BJ (cell line): ENCODE measurements at places on chromosomes 5 and 9.

DNA sequence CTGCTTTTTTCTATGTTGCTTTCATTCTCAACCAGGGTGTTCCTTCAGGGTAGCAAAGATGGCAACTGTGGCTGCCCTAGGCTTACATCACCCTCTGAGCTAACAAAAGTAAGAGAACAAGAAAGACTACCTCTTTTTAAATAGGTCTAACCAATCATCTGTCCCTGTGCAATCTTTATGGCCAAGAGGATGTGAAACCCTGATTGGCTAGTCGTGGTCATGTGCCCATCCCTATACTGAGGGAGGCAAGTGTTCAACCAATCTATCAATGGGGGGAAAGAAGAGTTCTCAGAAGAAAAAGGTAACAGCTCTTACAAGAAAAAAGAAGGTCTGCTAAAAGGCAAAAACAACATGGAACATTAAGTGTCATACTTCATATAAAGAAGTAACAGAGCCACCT is 11.7 kb upstream of the SNCAIP start:
- DNase-seq = no peak

GRCh38 chr9:87243602-87244001 is 254.1 kb upstream of the DAPK1 start:
- DNase-seq = no peak

- no peak for DNase-seq
Observed at GRCh38 chr5:83731638-83732037, 11.0 kb upstream of the HAPLN1 start.

DNA sequence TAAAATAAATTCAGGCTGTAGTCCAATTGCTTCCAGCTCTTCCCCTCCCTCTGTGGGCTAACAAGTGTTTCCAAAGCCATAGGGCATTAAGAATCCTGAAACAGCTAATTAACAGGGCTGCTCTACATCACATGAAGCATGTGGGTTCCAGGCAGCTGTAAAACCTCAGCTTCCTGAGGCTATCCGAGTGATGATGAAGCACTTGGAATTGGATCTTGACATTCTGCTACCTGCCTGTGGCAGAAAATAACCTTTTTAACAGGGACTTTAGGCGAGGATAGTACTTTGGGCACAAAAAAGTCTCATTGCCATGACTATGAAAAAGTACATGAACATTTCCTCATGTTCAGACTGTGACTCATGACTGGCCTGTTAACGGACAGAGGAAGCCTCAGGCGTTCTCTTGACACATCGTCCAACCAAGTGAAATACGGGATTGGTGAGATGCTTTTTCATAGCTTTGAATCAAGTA is 107.2 kb downstream of the PDE4D start:
- DNase-seq = peak; percentile 75

- no peak for DNase-seq
Observed at GRCh38 chr9:36399980-36400331, at the start of gene RNF38. RNF38 (minus strand) TSS chr9:36400269; CDS start chr9:36400108, 161 bp downstream.

- no peak for DNase-seq
Observed at GRCh38 chr5:80269991-80270438, 14.2 kb upstream of the SERINC5 start.

DNA sequence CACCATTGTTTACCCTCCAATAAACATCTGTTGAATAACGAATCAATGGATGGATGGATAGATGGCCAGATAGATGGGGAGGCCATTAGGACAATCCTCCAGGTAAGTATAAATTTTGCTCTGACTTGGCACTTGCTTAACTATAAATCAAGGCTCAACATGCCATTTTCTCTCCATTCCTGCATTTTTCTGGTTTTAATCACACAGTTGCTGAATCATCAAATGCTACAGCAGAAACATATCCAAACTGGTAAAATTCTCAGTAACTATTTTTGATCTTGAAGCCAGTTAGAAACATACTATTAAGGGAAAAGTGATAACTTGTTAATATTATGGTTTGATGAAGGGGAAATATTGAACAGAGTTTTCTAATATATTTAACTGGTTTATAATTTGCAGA is 71.5 kb upstream of the MTAP start:
- no peak for DNase-seq

DNA sequence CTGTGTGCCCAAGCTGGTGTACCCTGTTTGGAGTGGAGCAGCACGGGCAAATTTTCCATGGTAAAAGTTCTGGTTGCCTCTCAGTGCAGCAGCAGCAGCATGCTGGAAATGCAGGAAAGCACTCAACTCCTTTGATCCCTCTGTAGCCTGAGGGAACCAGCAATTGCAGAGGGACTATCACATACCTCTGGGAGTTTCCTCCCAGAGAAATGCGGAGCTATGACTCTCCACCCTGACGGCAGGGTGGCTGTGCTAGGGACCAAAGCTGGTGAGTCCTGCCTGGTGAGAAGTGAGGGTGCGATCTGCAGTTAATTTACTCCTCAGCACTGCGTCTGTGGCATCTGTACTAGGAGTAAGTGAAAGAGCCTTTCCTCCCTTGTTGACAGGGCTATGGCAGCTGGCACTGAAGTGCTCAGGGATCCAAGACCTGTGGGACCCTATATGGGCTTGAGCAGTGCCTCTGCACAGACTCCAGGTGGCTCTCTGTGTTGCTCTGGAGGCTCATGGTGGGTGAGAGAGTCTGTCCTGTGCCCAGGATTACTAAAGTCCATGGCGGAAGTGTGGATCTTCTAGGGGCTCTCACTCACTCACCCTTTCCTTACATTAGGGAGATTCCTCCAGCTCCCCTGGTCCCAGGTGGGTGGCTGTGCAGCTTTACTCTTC is 601.2 kb upstream of the TYRP1 start:
- DNase-seq = no peak
